ENCODE measurements at places on chromosomes 16 and 17. TPM values are rescaled to one million over a fixed set of nuclear protein-coding genes. Genes with fewer than 3 reads are reported as not detected.

DNA sequence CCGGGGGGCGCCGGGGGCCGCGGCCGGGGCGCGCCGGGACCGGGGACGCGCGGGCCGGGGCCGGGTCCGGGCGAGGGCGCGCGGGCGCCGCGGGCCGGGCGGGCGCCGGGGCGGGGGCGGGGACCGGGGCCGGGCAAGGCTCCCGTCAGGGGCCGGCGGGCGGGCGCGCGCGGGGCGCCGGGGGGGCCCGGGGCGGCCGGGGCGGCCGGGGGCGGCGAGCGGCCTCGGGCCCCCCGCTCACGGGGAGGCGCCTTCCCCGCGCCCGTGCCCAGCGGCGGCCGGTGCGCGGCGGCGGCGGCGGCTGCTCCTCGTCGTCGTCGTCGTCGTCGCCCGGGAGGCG is 563 bp downstream of the ZCCHC14 start:
- DNase-seq, result no peak

DNA sequence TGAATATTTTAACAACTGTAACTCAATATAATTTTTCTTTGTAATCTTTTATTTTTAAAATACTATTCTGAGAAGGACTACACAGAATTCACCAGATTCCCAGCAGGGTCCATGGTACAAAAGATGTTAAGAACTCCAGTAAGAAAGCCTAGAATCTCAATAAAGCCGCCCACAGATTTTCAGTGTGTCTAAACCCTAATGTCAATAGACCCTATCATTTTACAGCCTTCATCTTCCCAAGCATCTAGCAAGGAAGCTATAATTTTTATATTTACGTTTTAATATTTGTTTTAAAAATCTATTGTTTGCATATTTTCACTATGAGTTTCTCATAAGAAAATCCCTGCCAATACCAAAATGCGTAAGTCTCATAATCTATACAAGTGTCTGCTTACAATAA is 148.5 kb downstream of the CEP112 start:
- DNase-seq, result no peak

Gene BLTP2
- total RNA-seq, result 162 TPM

DNA sequence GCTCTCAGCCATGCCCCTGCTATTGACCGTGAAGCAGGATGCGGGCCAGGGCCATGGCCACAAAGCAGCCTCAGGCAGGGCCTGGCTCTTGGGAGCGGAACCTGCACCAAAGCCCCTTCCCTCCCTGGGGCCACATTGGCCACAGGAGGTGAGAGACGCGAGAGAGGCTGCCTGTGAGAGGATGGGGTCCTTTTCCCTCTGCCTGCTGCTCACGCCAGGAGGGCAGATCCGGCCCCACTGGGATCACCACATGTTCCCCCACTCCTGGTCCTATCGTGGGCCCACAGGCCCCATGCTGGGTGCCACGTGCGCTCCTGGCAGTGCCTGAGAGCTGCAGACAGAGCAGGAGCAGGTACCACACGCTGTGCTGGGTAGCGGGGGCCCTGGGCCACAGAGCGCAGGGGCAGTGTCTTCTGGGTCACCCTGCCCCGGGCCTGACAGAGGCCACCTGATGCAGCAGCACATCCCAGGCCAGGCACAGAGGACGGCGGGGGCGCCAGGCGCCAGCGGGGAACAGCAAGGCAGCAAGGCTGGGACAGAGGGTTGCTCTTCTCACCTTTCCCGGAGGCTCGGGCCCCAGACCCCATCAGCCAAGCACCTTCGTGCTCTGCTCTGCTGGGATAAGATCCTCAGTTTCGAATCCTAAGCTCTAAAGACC is 9.2 kb upstream of the NUDT16L1 start:
- no peak for DNase-seq

- no peak for DNase-seq
Measured at GRCh38 chr17:57919918-57920317, 35.3 kb downstream of the CUEDC1 start.

Gene CHST5
- not detected for total RNA-seq

Gene RPUSD1
- total RNA-seq, result 25.9 TPM

Gene RASD1
- 0.58 TPM for total RNA-seq
